Anterior cingulate cortex (tissue), 58 donors: ENCODE measurements at places on chromosomes 3 and 15.

DNA sequence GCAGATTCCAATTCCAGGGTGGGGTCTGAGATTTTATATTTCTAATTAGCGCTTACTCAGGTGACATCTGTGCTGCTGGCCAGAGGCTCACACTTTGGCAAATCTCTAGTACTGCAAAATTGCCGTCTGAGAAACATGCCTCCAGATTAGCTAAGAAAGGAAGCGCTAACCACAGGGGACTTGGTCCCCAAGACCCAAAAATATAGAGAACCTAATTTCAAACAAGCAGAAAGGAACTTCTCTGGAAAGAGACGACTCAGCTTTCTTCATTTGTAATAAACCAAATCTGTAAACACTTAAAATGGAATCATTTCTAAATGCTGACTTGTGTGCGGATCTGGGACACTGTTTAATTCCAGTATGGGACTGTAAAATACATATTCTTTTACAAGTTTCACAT is 55.7 kb downstream of the B3GNT5 start:
- DNase-seq, result no peak

DNA sequence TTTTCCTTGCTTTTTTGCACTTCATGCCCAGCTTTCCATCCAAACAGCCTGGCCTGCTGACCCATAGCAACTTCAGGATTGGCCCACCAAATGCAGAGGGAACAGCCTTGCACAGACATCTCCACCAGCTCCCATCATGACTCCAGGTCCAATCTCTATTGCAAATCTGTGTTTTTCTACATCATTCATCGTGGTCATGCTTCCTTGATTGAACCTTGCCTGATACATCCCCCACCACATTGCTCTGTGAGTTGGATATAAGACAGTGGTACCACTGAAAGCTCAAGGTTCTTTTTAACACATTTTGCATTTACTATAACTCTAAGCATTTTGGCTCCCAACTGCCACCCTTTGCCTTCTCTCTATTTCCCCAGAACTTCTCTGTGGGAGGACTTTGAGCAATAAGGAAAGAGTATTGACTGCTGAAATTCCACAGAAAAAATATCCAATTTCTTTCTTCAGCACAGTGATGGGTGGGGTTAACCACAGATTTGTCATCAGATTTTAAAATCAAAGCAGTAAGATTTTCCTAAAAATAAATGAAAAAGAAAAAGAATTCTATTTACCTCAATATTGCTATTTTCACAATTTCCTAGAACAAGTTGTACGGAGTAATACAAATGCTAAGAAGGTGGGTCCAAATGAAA is 114.6 kb upstream of the GALNT15 start:
- DNase-seq, result no peak

DNA sequence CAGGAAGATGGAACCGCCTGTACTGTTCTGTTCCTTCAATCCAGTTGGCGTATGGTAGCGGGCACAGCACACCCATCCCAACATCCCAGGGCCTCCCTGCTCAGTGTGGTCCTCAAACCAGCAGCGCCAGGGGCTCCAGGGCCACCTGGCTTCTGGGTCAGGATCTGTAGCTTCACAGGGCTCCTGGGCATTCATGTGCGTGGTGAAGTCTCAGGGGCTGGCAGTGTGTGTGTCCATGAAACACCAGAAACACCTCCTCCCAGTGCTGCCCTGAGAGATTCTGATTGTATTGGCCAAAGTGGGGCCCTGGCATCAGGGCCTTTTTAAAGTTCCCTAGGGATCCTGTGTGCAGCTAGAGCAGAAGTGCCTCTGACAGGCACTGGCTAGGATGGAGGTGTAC is 42.1 kb downstream of the ABTB1 start:
- DNase-seq, result no peak

DNA sequence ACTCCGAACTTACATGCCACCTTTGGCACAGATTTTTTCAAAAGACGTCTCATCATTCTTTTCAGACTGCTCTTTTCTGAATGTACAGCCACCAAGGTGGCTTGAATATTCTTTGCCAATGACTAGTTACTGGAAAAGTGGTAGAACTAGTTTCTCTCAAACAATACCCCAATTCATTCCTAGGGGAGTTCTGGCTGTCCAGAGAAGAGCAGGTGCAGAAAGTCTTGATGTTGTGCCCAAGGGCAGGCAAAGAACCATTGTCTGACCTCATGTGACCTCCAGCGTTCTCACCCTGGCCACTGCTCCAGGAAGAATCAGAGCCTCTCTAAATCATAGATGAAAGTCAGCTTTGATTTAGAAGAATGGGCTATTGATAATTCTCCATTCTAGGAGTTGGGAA is 5.5 kb downstream of the LMOD3 start:
- peak; percentile 36 for DNase-seq

DNA sequence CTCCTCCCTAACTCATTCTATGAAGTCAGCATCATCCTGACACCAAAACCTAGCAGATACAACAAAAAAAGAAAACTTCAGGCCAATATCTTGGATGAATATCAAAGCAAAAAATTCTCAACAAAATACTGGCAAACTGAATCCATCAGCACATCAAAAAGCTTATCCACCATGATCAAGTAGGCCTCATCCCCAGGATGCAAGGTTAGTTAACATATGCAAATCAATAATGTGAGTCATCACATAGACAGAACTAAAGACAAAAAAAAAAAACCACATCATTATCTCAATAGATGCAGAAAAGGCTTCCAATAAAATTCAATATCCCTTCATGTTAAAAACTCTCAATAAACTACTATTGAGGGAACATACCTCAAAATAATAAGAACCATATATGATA is 306.8 kb upstream of the TMC3 start:
- no peak for DNase-seq

DNA sequence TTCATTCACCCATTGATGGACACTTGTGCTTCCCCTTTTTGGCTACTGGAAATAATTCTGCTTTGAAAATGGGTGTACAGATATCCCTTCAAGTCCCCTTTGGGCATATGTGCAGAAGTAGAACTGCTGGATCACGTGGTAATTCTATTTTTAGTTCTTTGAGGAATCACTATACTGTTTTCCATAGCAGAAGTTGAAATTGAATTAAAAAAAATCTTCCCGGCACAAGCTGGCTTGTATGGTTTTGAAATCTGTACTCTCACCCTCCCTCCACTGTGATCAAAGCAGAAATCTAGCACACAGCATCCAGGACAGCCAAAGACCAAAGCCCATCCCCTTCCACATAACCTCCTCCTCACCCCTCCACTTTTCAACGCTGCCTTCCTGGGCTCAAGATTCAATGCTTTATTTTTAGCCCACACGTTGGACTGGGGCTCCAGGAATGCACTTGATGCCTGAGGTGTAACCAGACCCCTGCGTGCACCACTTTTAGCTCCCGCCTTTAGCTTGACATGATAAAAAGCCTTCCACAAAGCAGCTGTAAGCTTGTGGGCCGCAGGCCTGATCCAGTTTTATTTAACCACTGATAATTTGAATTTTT is 29.9 kb downstream of the TMEM40 start:
- DNase-seq, result no peak
